GM18507 (cell line): ENCODE measurements at places on chromosomes 6 and 20.

DNA sequence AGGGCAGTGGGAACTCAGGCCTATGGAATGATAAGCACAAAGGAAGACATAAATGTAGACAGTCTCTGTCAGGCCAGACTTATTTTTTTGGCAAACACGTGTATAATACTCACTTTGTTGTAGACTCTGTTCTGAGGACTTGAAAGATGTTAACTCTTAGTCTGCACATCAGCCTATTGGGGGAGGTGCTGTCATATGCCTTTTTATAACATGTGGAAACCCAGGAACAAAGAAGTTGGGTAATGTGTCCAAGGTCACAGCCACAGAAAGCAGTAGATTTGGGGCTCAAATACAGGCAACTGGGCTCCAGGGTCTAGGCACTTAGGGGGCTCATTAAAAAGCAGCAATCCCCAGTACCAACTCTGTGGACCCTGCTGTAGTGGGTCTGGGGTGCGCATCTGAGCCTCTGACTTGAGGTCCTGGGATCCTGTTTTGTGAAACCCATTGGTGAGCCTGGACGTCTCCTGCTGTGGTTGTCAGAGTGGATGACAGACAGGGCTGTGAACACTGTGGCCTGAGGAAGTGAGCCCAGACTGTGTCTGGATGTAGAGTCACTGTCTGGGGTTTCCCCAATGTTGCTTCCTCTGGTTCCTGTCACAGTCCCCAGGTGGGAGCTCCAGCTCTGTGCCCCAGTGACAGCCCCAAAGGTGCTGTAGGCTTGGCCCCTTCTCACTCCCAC, 50.0 kb downstream of the CDH26 start:
- DNase-seq: no peak

DNA sequence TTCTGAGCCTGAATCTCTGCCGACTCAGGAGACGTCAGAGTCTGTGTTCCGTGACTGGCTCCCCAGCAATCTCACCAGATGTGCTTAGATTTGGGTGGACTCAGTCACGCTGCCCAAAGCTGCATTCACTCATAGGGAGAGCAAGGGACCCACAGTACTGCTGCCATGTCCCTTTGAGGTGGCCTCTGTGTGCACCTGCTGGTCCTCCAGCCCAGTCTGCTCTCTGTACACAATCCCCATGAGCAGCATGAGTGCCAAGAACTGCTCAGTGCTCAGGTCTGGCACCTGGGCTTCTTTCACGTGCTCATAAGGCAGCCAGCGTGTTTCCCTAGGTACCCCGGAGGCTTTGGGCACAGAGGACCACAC, 44.2 kb upstream of the TIAM2 start:
- DNase-seq: no peak

DNA sequence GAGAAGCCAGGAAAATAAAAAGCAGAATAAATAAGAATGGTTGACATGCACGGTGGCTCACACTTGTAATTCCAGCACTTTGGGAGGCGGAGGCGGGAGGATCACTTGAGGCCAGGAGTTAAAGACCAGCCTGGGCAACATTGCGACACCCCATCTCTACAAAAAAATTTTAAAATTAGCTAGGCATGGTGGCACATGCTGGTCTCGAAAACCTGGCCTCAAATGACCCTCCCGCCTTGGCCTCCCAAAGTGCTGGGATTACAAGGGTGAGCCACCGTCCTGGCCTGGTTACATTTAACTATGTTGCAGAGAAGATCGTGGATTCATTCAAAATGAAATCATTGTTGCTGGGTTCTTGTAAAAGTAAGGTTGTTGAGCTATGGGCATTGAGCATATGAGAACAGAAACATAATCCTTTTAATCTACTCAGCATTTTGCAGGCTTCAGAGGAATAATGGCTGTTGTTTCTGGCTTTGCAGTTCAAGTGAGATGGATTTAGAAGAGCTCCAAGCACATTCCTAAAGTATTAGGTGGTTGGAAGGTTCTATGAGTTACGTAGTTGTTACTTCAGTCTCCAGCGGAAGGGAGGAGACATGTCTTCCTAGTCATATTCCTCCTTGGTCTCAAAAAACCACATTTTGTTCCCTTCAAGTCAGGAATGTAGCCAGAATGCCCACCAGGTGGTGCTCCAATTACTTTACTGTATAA, 45.6 kb upstream of the RAB23 start:
- DNase-seq: no peak

- DNase-seq: no peak
These were observed 116.5 kb upstream of the EEF1E1 start for GRCh38 chr6:8218861-8219260.

DNA sequence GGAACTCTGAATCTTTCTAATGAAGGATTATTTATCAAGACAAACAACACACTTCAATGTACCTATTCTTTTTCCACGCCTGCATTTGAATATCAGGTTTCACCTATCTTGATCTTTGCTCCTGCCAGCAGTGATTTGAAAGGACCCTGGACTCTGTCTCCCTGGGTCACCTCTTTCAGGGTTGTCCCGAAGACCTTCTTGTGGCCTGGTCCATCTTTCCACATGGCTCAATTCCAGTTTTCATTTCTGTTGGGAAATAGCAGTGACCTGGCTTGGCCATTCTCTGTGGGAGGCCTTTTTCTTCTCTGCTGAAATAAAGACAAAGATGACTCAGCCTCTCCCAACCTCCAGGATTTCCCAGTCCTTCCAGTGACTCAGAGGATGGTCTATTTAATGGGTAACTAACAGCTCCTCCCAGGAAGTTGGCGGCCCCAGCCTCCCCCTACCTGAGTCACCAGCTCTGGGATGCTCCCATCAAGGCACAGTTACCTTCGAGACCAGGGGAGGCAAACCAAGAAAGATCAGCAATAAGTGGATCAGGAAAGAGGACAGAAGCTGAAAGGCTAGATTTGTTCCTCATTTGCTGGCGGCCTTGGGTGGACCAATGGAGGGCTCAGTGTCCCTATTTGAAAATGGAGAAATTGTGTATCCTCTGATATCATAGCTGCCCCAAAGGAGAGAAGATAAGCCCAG, 120.2 kb upstream of the RNF24 start:
- no peak for DNase-seq

DNA sequence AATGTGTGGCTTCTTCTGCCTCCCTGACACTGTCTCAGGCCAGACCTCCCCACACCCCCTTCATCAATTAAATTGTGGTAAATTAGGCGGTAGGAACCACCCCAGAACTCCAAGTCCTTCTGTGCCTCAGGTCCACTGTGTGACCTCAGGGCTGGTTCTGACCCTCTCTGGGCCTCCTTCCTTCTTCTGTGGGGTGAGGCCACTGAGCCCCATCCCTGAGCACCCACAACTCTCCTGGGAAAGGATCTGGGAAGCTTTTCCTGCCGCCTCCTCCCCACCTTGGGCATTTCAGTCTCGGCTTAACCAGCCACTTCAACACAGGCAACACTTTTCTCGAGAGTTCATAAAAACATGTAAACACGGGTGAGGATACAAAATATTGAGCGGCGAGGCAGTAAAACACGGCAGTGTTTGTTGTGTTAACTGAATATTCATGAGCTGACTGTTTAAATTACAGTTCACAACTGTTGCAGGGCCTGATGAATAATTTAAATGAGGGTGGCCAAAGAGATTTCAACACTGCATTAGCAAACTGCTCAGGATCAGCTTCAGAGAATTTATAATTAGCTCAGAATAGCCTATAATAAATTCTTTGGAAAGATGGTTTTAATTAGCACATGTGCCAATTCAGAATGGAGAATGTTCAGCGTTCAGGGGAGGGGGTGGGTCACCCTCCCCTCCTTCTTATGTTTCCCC, 112.1 kb downstream of the TOX2 start:
- DNase-seq: no peak

- no peak for DNase-seq
These were observed 311.5 kb upstream of the ID4 start for GRCh38 chr6:19525673-19526072.

GRCh38 chr6:10146715-10147451, 268.0 kb downstream of the TFAP2A start:
- DNase-seq: peak; percentile 9

DNA sequence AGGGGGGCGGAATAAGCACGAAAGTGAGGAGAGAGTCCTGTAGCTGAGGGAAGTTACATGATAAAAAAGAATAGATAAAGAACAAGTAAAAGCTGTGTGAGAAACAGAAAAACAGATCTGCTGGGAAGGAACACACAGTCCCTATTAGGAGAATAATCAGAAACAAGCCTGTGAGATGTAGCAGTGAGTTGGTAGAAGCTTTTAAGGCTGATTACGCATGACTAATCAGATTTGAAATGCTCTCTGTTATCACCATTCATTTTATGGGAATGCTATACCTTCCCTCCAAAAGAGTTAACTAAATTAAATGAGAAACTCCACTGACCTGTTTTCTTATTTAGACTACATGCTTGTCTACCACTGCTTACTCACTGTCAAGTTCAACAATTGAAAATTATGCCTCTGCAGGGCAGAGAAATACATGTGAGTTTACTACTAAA, 15.8 kb downstream of the REPS1 start:
- no peak for DNase-seq

GRCh38 chr20:1204576-1204975, 1.3 kb downstream of the C20orf202 start:
- DNase-seq: no peak

- no peak for DNase-seq
These were observed 70.9 kb downstream of the QKI start for GRCh38 chr6:163485388-163485851.

DNA sequence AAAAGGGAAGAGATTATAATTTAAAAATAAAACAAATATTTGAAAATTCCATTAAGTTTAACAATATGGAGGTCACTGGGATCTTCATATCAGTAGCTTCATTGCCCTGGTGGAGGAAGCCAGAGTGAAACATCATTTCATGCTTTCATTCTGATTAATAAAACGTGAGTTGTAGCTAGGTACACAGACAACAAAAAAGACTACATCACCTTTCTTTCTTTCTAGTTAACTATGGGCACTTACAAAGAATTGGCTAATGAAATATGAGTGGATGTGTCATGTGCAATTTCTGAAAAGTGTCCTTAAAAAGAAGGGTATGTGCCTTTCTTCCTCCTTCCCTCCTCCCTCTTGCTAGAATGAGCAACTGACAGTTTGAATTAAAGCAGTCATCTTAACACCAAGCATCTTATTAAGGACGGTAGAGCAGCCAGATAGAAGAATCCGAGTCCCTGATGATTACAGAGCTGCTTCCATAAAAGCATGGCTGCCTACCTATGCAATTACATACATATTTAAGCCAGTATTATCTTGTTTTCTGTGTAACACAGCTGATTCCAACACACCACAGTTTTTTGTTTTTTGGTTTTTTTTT, 3.4 kb downstream of the SERAC1 start:
- no peak for DNase-seq

GRCh38 chr6:3136292-3137011, 17.9 kb downstream of the BPHL start:
- no peak for DNase-seq

DNA sequence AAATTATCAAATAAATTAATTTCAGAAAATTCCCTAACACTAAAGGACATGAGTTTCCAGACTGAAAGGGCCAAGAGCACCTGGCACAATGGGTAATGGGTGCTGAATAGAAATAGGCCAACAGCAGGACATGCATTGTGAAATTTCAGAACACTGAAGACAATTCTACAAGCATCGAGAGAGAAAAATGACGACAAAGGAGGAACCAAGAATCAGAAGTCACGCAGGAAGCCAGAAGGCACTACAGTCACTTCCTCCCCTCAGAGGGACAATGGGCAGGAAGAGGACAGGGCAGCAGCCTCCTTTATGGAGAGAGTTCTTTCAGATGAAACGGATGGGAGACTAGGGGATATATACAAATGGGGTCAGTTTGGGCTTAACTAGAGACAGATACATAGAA, 29.6 kb downstream of the PCNA start:
- DNase-seq: no peak

DNA sequence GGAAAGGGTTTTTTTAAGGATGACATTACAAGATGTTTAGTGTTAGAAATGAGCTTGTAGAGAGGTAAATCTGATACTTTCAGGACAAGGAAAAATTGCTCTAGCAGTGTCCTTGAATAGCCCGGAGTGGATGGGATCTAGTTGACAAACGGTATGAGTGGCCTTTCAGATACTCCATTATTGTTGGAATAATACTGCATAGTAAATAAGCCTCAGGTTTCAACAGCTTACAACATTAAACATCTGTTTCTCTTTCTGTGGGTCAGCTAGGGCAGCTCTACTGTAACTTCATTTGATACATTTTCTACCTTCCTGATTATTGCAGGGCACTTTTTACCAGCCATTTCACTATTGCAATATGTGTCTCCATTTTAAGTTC, 118.0 kb downstream of the B3GAT2 start:
- DNase-seq: no peak

- DNase-seq: no peak
These were observed 26.8 kb downstream of the FGD2 start for GRCh38 chr6:37032239-37032638.

DNA sequence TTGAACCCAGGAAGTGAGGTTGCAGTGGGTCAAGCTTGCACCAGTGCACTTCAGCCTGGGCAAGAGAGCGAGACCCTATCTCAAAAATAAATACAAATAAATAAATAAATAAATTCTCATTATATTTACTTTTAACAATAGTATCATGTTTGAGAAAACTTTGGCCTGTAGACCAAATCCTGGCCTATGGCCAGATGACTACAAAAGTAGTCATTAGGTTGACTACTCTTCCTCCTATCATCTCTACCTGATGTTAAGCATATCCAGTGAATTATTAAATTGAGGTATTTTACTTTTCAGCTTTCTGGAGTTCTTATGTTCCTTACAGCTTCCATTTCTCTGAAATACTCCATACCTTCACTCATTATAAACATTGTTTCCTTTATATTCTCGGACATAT, 280.6 kb downstream of the LAMA2 start:
- no peak for DNase-seq

GRCh38 chr6:139820210-139820609, 445.8 kb upstream of the CITED2 start:
- no peak for DNase-seq

- no peak for DNase-seq
These were observed 56.0 kb upstream of the HEY2 start for GRCh38 chr6:125693480-125693879.

- DNase-seq: peak; percentile 76
These were observed 16.8 kb downstream of the IL17F start for GRCh38 chr6:52227495-52227894.

GRCh38 chr6:124676033-124676432, 286.2 kb upstream of the RNF217 start:
- no peak for DNase-seq
